ENCODE measurements at places on chromosomes 2 and 18.

DNA sequence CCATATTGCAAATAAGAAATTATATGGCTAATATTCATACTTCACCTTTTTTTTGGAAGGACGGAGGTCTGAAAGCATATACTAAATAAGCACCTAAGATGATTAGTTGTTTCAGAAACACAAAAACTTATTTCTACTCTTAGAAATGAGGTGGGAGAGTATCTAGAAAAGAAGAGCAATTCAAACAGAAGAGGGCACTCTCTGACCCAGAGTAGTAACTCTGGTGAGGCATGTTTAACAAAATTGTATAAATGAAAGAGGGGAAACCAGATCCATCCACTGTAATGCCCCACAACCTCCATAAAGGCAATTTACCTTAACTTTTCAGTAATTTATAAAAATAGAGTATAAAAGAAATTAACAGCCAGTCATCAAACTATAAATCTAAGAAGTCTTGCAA lies 669.6 kb upstream of the VRK2 start:
- DNase-seq = no peak

GRCh38 chr2:174292908-174293307 lies 41.8 kb upstream of the SP9 start:
- no peak for DNase-seq

- no peak for DNase-seq
Measured at GRCh38 chr18:3225588-3225987, 5.8 kb upstream of the MYOM1 start.

GRCh38 chr2:240565333-240566202 lies 2.7 kb upstream of the RNPEPL1 start:
- DNase-seq = no peak

DNA sequence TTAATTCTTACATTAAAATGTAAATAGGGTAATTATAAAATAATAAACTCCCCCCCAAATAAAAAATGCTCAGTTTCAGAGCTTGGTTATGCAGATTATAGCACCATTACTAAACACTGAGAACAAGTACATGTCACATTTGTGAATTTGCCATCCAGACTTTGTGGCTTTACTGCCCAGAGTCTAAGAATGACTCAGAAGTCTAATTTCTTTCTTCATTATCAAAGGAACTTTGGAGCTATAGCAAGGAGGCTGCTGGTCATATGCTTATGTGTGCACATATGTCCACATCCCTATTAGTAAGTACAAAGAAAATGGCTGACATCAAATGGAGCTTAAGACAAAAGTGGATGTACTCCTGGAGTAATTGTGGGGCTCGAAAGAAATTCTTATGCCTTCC lies 248.5 kb upstream of the SESTD1 start:
- DNase-seq = no peak

DNA sequence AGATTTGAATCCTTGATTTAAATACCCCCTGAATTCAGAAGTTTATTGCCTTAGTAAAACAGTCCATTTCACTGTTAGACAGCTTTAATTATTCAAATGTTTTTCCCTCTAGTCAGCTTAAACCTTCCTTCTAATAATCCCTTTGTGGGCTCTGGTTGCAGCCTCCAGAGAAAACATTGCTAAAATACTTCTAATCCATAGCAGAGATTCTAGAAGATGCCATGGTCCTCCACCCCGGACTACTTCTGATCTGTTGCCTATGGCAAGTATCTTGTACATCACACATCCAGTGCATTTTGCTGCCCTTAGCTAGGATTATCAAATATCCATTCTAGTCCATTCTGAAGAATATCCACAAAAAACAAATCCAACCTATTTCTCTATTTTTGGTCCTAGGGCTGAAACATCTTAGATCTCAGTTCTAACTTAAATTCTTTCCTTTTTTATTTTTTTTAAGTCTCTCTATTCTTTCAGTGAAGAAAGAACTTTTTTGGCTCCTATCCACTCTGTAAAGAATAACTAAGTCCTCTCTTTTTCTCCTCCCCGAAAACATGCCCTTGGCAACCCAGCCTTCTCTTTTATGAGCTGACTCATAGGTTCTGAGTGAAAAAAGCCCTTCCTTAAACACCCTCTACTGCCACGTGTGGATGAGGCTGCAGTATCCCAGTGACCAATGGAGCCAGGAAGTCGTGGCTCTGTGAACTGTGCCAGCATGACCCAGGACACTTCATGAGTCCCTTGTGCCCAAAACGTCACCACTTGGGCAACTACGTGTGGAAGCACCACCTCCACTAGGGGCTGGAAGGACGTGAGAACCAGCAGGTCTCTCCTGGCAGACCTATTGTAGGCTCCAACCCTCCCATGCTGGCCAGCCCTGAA lies 349.8 kb downstream of the TNS1 start:
- no peak for DNase-seq

All from NCI-H1694 treated with DMSO at 0.1 percent for 48 hours (cell line).